ENCODE measurements at places on chromosomes 7 and 10.

DNA sequence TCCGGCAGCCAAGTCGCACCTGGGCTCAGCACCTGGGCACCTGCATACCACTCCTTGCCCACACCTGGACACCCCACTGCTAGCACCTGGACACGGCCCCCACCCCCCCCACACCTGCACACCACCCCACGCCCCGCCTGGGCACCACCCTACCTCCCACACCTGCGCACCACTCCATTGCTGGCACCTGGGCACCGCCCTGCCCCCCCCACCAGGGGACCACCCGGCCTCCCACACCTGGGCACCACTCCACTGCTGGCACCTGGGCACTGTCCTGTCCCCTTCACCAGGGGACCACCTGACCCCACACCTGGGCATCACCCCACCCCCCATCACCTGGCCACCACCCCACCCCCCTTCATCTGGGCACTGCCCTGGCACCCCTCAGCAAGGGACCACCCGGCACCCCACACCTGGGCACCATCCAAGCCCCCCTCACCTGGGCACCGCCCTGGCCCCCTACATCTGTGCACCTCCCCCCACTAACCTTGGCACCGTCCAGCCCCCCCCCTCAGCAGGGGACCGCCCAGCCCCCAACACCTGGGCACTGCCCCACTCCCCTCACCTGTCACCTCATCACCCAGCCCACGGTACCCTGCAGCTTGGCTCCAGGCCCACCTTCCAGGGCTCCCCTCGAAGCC lies 33.8 kb upstream of the RNF32 start:
- DNase-seq, result no peak

DNA sequence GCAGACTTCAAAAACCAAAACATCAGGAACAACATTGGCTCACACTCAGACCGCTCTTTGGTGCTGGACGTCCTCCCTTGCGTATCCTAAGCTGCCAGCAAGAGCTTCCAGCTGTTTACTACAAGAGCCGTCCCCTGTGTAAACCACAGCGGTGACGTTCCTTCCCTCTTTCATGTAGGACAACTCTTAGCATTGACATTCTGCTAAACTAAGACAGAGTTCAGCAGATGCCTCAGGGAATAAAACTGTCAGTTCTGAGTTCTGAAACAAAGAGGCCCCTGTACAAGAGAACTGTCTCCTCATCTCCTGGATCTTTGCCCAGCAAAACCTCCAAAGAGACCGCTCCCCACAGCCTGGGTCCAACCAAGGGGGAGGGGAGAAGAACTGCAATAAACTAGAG lies 57.8 kb upstream of the OPALIN start:
- DNase-seq, result no peak

GRCh38 chr7:120400806-120401455 lies 128.0 kb downstream of the KCND2 start:
- DNase-seq, result no peak

- no peak for DNase-seq
These were observed 96.2 kb upstream of the MEOX2 start for GRCh38 chr7:15782656-15783055.

GRCh38 chr10:97549587-97550322 lies 22.8 kb upstream of the ANKRD2 start:
- DNase-seq, result no peak

GRCh38 chr7:103142494-103142893 lies 6.4 kb downstream of the NAPEPLD start:
- no peak for DNase-seq

DNA sequence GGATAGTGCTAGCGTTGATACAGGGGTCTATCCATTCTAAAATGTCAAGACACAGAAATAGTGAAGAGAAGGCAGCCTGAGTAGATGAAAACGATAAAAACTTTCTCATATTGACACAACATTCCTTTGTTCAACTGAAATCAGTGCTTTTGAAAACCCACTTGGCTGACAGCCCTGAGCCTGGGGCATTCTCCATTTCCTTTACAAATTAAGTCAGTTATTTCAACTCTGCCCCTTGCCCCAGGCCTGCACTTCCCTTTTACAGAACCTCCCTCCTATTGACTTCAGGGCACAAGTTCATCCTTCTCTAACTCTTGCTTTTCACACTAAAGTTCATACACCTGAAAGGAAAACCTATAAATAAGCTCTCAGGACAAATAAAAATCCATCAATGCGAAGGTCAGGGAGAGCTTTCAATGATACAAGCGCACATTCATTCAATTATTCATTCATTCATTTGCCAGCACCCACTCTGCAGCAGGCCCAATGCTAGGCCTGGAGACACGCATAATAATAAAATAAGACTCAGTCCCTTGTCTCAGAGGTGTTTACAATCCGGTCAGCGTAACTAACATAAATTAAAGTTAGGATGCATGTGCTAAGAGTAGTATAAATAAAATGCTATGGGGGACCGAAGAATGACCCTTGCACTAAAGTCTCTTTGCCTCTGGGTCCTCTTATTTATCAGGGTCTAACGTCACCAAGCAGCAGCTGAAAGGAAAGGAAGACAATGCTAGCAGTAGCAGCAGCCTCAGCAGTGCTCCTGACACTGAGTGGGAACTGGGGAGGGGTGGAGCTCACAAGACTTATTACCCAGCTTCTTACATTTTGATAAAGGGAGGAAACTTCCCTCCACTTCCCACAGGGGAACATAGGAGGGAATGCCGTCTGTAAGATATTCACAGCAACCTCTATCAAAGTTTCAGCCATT lies 134.8 kb downstream of the PDE1C start:
- no peak for DNase-seq

- no peak for DNase-seq
These were observed 11.4 kb downstream of the DLD start for GRCh38 chr7:107902381-107902780.

DNA sequence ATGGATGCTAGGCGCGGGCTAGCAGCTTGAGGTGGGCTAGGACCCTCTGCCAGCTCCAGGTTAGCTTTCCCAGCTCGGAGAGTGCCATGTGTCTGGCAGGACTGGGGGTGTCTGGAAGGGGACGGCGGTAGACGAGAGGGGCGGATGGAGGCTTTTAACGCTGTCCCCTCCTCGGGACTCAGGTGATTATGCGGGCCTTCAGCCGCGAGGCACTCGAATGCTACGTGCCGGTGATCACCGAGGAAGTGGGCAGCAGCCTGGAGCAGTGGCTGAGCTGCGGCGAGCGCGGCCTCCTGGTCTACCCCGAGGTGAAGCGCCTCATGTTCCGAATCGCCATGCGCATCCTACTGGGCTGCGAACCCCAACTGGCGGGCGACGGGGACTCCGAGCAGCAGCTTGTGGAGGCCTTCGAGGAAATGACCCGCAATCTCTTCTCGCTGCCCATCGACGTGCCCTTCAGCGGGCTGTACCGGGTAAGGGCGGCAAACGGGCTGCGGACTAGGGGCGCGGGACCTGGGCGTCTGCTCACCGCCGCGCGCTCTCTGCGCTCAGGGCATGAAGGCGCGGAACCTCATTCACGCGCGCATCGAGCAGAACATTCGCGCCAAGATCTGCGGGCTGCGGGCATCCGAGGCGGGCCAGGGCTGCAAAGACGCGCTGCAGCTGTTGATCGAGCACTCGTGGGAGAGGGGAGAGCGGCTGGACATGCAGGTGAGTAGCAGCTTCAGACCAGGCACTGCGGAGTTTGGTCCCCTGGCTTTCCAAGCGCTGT lies 1.1 kb downstream of the CYP26A1 start:
- DNase-seq, result no peak

DNA sequence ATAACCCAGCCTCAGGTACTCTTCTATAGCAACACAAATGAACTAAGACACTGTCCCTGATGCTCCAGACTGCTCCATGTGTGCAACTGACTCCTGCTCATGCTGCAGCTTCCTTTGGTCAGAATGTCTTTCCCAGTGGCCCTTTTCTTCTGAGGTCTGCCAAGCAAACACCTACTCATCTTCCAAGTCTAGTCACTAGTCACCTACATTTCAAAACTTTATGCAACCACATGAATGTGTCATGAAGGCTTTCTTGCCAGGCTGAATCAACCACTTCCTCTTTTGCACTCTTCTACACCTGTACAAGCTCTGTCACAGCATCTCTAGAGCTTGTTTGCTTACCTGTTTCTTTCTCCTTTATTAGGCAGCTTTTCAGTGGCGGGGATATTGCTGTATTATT lies 75.8 kb downstream of the LSMEM1 start:
- DNase-seq, result no peak

DNA sequence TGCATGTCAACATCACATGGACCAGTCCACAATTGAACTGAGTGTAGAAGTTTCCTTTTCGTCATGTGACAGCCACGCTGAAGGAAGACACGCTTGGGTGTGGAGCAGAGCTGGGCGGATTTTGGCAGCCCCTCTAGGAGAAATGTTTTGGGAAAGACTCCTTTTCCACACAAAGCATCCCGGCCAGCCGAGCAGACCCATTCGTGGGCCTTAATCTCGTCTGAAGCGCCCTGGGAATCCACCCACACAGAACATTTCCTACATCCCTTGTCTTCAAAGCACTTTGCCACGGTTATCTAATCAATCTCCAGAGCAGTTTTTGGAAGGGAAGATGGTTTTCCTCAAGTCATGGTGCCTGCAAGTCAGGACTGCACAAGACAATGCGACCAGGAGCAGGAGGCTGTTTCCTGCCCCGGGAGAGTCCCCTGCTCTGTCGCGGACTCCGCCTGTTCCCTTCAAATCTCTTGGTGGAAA lies 8.4 kb upstream of the IFT22 start:
- no peak for DNase-seq

- no peak for DNase-seq
These were observed 49.5 kb downstream of the ZNF37A start for GRCh38 chr10:38143587-38143986.

- DNase-seq, result no peak
These were observed 1.5 kb downstream of the MDFIC start for GRCh38 chr7:114923403-114923713.

DNA sequence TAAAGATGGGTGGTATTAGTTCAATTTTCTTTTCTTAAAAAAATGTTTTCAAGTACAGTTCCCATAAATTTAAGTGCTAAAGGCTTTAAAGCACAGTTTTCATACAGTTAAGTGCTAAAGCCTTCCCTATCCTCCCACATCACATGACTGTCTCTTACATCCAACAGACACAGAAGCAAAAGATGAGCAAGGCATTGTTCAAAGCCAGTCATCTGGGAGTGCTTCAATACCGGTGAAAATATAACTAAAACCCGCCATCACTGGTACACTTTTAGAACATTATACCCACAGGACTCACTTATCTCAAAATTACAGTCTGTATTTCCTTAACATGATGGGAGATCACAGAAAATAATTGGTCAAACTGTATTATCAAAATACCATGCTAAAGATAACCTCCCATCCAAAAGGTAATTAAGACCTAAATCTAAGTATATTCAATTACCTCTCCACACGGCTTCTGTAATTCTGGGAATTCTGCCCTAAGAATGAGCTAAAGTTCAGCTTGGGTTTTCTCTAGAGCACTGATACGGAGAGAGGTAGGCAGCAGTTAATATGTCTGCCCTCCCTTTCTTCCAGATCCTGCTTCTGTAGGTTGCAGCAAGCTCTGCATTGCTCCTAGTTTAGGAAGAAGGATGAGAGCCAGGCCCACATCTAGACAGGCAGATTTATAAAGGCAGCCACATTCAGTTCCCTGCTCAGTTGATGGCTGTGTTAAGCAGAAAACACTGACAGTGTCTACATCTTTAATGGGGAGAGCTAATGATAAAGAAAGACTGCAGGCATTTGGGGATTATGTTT lies 474.8 kb upstream of the PFKP start:
- DNase-seq, result no peak

DNA sequence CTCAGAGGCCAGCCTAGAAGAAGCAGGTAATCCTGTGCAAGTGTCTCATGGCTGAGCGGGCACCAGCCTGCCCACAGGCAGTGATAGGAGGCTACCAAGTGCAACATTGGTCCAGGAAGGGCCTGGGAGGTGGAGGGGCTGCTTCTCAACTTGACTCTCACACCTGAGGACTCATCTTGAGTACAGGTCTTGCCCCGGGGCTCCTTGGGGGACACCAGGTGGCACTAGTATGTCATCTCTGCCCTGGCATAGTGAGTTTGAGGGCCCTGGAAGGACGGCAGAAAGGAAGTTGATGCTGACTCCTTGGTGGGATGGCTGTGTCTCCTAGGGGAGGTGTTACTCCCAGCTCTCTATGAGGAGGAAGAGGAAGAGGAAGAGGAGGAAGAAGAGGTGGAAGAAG lies 2.3 kb downstream of the CCDC136 start:
- no peak for DNase-seq

DNA sequence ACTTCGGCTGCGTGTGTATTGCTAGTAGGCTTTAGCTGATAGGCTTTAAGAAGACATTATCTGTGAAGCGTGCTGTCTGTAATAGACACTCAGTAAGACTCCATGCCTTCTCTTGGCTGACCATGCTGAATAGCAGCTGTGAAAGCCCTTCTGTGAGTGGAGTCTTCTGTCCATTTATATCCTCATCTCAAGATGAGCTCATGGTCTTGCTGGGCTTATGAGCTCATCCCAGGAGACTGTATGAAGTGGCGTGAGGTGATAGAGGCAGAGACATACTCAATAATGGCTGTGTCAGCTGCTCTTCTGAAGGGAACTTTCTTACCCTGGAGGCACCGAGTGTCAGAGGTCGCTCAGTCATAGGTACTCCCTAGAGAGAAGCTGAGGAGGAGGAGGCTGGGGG lies 111.5 kb downstream of the SH2D4B start:
- no peak for DNase-seq

DNA sequence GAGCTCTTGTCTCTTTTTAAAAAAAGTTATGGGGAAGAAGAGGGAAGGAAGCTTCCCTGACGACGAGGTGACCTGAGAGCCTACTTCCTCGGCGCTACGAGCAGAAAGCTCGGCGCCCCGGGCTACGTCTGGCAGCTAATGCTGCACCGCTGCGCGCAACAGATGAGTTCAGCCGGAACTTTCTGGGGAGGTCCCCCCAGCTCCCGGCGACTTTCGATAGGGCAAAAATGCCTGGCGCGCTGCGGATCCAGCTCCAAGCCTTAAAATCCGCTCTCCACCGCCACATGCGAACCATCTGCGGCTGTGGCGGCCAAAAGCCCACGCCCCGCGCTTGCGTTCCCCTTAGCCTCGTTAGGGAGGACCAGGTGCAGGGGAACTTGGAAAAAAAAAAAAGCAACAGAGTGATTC lies 621 bp downstream of the P4HA1 start:
- peak; percentile 61 for DNase-seq

- DNase-seq, result no peak
These were observed 22.3 kb downstream of the CHST12 start for GRCh38 chr7:2425749-2426148.

DNA sequence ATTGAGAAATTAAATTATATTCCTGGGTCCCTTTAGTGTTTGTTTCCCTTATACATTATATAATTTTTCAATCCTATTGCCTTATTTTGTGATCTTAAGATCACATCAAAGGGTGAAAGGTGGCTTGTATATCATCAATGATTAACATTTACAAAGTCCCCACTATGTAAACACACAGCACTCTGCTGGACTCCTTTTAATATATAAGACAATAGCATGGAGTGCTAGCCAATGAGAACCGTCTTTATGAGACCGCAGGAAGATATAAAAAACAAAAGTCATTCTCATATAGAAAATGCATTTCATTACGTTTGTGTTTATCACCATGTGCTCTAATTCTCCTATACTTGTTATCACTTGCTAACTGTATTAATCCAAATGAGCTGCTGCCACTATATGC lies 108.5 kb downstream of the HOXA1 start:
- no peak for DNase-seq

Data from stimulated activated CD8-positive, alpha-beta memory T cell treated with anti-CD3 and anti-CD28 coated beads, Interleukin-15, amount 100 ng/mL, for 48 hours (primary cell).